ENCODE measurements at places on chromosomes 13 and 19. TPM values are rescaled to one million over a fixed set of nuclear protein-coding genes. Genes with fewer than 3 reads are reported as not detected.

The FGF21 gene
- total RNA-seq: not detected

The F7 gene
- total RNA-seq: not detected

The RNF225 gene
- not detected for total RNA-seq

The MCF2L gene
- 173 TPM for total RNA-seq

The NPAS1 gene
- total RNA-seq: 0.44 TPM

The VSTM1 gene
- total RNA-seq: not detected

The MICOS13 gene
- 67.8 TPM for total RNA-seq

The ZNF283 gene
- total RNA-seq: 5.7 TPM

The KEAP1 gene
- 49.8 TPM for total RNA-seq

All from subcutaneous adipose tissue (tissue), 4 donors.